Stimulated activated CD4-positive, alpha-beta T cell treated with anti-CD3 and anti-CD28 coated beads, Interleukin-15, amount 100 ng/mL, for 48 hours (primary cell): ENCODE measurements at places on chromosomes 5 and 9.

DNA sequence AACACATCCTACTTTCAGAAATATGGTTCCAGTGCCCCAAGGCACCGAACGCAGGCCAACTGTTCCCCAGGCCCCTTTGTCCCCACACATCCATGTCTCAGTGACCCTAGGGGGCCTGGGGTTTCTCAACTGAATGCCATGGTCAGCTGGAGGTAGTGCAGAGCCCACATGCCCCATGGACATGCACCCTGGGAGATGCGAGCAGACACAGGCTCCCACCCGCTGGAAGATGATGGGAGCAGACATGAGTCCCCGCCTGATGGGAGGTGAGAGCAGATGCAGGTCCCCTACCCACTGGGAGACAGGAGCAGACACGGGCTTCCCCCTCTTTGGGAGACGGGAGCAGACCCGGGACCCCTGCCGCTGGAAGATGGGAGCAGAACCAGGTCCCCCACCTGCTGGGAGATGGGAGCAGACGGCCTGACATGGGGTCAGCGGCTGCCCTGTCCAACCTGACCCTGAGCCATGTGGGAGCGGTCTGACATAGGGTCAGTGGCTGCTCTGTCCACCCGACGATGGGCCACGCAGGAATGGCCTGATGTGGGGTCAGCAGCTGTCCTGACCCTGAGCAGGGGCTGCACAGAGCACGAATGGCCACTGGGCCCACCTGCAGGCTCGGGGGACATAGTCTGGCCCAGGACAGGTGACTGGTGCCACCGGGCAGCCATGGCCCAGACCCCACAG lies 18.4 kb downstream of the ZDHHC11B start:
- no peak for DNase-seq

GRCh38 chr9:135090547-135090946 lies 3.1 kb downstream of the OLFM1 start:
- DNase-seq: no peak

- no peak for DNase-seq
These were observed 209.0 kb upstream of the FBXL7 start for GRCh38 chr5:15290953-15291352.

DNA sequence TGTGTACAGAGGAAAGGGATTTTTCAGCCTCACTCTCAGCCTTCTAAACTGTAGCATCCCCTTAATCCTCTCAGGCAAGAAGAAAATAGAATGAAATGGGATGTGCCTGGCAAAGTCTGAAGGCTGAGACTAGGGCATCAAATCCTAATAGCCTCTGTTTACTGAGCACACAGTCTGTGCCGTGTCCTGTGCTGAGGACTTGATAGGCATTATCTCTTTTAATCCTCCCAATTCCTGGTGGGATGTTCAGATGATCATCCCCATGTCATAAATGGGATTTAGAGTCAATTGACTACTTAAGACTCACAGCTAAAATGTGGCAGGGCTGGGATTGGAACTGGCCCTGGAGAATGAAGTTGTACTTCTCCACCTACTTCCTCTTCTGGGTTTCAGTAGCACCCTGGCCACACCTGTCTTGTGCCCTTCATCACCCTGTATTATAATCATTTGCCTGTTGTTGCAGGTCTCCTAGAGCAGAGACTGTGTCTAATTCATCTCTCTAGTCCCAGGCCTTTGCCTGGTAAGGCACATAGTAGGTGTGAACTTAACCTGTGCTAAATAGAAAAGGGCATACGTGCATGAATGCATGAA lies 81.0 kb downstream of the WWC1 start:
- no peak for DNase-seq

- no peak for DNase-seq
These were observed 58.8 kb upstream of the ERCC6L2 start for GRCh38 chr9:95816716-95817115.

- no peak for DNase-seq
These were observed 56.0 kb downstream of the PSD2 start for GRCh38 chr5:139851558-139851957.

DNA sequence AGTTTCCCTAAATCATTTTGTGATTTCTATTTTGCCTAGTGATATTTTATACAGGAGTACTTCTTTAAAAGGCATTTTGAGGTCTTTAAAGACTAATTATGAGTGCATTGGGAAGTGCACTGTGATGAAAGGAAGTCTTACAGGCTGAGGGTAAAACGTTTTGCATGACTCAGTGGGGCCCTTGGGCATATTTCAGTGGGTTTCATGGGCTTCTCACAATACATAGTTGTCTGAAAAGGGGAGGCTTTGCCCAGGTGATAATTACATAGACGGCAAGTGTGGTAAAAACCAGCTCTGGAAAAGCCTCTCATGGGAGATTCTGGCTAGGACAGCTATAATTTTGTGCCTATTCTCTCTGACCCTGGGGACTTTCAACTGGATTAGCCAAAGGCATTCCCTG lies 387.2 kb downstream of the ARHGEF28 start:
- no peak for DNase-seq

GRCh38 chr9:86281593-86282076 lies 703 bp downstream of the ISCA1 start:
- peak; percentile 10 for DNase-seq

DNA sequence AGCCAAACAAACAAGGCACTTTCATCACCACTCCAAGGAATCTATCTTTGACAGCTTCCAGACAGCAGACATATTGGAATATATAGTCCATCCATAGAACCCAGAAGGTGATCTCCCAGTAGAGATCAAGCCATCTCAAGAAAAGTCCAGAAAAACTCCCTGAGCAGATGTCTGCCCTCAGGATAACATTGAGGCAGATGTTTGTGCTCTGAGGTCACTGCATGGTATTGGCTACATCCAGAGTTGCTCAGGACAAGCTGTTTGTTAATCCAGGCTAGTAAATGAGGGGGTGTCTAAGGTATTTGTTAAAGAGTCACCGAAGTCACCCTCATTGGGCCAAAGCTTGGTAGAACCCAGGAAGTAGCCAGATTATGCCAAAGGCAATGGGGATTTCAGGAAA lies 556.3 kb upstream of the KLF4 start:
- no peak for DNase-seq

DNA sequence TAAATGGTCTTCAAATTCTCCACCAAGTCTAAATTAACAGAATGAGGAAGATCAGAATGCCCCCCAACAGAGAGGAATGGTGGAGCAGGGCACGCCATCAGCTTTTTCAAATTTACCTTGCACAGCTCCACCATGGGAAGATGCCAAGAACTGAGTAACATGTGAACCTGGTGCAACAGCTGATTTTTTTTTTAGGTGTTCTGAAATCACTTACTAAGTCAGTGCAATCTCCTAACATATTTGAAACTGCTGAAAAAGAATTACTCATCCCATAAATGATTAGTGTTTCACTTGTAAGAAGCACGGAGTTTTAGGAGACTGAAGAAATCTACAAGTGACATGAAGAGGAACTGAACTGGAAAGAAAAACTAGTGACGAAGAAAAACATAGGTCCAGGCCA lies 5.1 kb downstream of the TMEM245 start:
- no peak for DNase-seq

- no peak for DNase-seq
These were observed 23.1 kb upstream of the TRPM3 start for GRCh38 chr9:71144495-71144894.

DNA sequence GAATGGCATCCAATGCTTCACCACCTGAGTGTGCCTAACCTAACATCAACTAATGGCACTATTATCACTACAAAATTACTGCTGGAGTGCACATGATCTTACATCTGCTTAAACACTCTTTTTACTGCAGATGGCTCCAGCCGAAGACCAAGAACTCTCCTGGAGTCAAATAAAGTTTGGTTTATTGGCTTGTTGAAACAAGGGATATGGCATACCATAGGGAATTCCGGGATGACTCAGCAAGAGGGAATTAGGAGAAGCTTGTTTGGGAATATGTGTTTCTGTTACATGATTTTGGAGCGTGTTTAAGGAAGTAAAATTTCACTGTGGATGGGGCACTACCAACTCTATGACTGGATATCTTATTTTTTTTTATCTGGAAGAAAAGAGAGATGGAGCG lies 872.6 kb downstream of the DTWD2 start:
- DNase-seq: no peak

- DNase-seq: peak; percentile 16
These were observed 166.4 kb upstream of the OTULINL start for GRCh38 chr5:14415024-14415697.
